ENCODE measurements at places on chromosomes 12 and 14. TPM values are rescaled to one million over a fixed set of nuclear protein-coding genes. Genes with fewer than 3 reads are reported as not detected.

Gene DHRS4
- 25.4 TPM for total RNA-seq

Gene SMIM41
- total RNA-seq = not detected

Gene CCDC38
- not detected for total RNA-seq

Gene PLA2G1B
- total RNA-seq = not detected

Gene ZDHHC22
- 0.02 TPM for total RNA-seq

Gene RILPL2
- 5.3 TPM for total RNA-seq

Gene CHGA
- not detected for total RNA-seq

Gene RNF34
- total RNA-seq = 57.1 TPM

Gene ARHGEF40
- total RNA-seq = 12.0 TPM

Gene REP15
- not detected for total RNA-seq

Gene DEGS2
- total RNA-seq = not detected

Gene COA8
- total RNA-seq = 30.7 TPM

Gene SLC2A14
- total RNA-seq = not detected

Gene ACIN1
- 64.0 TPM for total RNA-seq

Gene PRMT5
- 67.3 TPM for total RNA-seq

Gene SLC8B1
- total RNA-seq = 8.0 TPM

Gene KCNJ8
- total RNA-seq = not detected

Gene AMN
- not detected for total RNA-seq

Gene ZC2HC1C
- 9.8 TPM for total RNA-seq

Gene FGD6
- total RNA-seq = 5.4 TPM

Gene PIK3C2G
- total RNA-seq = not detected

Gene ZNF641
- 7.8 TPM for total RNA-seq

Gene C3AR1
- 0.47 TPM for total RNA-seq

Gene JPH4
- total RNA-seq = not detected

Gene ATG101
- 62.0 TPM for total RNA-seq

Gene DTX3
- total RNA-seq = 21.4 TPM

Gene VRTN
- total RNA-seq = not detected

Gene CLEC2B
- 34.4 TPM for total RNA-seq

Gene SERPINA6
- total RNA-seq = 0.05 TPM

Gene LRRC43
- not detected for total RNA-seq

Gene SLC39A2
- 1.2 TPM for total RNA-seq

Gene ADGRD1
- not detected for total RNA-seq

Gene OR6C68
- total RNA-seq = not detected

Gene B3GNT4
- total RNA-seq = 0.34 TPM

Gene DTD2
- total RNA-seq = 13.6 TPM

Gene RTL1
- 0.02 TPM for total RNA-seq

Gene SMAGP
- total RNA-seq = 15.8 TPM

Gene PRH2
- not detected for total RNA-seq

Gene BDKRB2
- total RNA-seq = 3.8 TPM

Gene NYNRIN
- not detected for total RNA-seq

Gene ISM2
- total RNA-seq = 0.54 TPM

Gene NOVA1
- not detected for total RNA-seq
